Activated CD4-positive, alpha-beta T cell treated with anti-CD3 and anti-CD28 coated beads, Interleukin-2, amount 50 U/mL, for 4 hours (primary cell): ENCODE measurements at places on chromosomes 7 and 10.
A peak's percentile ranks its signal among the peaks of the same experiment; 100 is the strongest.

GRCh38 chr7:155731380-155731779 lies 80.9 kb downstream of the SHH start:
- no peak for DNase-seq

DNA sequence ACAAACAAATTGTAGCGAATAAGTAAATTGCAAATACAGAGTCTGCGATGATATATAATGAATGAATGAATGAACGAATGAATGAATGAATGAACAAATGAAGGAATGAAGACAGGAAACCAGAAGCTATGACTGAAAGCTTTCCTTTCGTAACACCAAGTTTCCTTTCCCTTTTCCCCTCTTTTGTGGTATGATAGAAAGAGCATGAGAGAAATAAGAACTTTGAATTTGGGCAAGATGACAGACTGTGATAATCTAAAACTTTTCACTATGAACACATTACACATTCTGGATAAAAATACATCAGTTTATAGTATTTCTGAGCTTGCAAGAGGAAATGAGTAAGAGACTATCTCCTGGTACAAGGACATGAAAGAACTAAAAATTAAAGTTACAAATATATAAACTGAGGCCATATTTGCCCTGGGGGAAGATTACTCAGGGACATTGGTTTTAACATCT lies 8.4 kb upstream of the UCN3 start:
- no peak for DNase-seq

- DNase-seq: no peak
Observed at GRCh38 chr10:35377050-35377728, 40.9 kb downstream of the CCNY start.

GRCh38 chr10:128416231-128416630 lies 290.0 kb upstream of the MKI67 start:
- no peak for DNase-seq

DNA sequence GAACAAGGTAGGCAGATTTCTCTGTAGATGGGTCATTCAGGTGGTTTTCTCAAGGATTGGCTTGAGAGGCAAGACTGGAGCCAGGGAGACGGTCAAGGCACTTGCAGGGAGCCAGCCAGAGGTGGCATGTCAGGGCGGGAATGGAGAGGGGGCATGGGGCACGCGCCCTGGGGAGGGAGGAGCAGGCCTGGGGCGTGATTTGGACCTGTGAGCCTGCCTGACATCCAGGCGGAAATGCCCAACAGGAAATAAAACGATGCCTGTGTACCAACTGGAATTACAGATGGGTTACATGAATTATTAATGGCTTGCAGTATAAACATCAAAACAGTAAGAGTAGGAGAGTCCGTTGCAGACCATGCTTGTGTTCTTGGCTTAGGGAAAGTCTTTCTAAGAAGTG lies 8.6 kb upstream of the SUN1 start:
- no peak for DNase-seq

- DNase-seq: no peak
Observed at GRCh38 chr10:75245354-75246250, 9.8 kb upstream of the COMTD1 start.

GRCh38 chr10:35359056-35359455 lies 22.7 kb downstream of the CCNY start:
- DNase-seq: no peak

- no peak for DNase-seq
Observed at GRCh38 chr10:117137031-117137910, 799 bp downstream of the VAX1 start.

DNA sequence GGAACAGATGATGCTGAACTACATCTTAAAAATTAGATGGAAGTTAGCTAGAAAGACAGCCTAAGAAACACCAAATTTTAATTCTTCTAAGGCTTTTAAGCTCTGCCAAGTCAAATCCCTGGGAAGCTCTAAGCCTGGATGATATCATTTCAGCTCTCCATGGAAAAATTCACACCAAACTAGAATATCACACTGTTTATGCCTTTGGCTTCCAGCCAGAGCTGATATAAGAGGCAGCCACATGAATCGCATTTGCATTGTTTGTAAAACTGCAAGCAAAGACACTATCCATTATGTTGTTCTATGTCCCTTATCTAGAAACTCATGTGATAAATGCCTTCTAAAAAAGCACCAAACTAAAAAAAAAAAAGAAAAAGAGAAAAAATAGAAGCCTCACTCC lies 430.4 kb downstream of the GRID1 start:
- no peak for DNase-seq

GRCh38 chr10:93482145-93482834 lies at the start of gene MYOF:
Gene MYOF (minus strand): TSS chr10:93482334. CDS start chr10:93482194, 140 bp downstream.
- peak; percentile 28 for DNase-seq

DNA sequence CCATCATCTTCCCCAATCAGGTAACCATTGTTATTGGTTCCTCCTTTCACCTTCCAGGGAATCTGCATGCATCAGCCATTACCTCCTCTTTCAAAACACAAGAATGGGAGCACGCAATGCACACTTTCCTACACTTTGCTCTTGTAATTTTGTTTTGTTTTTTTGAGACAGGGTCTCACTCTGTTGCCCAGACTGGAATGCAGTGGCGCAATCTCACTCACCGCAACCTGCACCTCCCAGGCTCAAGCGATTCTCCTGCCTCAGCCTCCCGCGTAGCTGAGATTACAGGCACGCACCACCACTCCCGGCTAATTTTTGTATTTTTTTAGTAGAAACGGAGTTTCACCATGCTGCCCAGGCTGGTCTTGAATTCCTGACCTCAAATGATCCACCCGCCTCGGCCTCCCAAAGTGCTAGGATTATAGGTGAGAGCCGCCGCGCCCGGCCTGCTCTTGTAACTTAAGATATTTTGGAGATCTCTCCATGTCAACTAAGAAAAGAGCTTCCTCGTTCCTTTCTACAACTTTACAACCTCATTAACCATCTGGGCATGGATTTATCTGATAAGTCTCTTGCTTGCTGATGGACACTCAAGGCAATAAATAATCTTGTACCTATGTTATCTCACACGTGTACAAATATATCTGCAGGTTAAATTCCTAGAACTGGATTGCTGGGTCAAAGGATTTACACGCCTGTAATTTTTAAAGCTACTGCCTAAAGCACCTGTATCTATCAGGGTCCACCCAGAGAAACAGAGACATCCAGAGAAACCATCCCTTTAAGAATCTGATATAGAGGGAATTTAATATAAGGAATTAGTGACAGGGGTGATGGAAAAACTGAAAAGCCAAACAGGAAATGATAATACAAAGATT lies 4.2 kb downstream of the CYTH3 start:
- DNase-seq: no peak

DNA sequence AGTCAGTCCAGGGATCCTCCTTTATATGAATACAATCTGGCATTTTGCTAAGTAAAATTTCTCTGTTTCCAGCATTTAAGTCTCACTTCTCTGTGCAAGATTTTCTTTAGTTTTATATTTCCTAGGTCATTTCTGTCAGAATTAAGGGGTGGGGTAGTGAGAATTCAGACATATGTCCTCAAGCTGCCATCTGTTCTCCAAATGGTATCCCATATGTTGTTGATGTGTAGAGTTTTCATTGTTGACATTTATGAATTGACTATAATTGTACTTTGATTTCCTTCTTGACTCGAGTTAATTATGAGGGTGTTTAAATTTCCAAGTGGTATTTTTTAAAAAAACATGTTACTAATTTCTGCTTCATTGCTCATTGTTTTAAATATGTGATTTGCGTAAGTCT lies 148.8 kb downstream of the NPSR1 start:
- DNase-seq: no peak

- DNase-seq: no peak
Observed at GRCh38 chr10:53489335-53490182, 717.0 kb upstream of the MBL2 start.

GRCh38 chr7:148537435-148537834 lies 53.1 kb upstream of the C7orf33 start:
- no peak for DNase-seq

DNA sequence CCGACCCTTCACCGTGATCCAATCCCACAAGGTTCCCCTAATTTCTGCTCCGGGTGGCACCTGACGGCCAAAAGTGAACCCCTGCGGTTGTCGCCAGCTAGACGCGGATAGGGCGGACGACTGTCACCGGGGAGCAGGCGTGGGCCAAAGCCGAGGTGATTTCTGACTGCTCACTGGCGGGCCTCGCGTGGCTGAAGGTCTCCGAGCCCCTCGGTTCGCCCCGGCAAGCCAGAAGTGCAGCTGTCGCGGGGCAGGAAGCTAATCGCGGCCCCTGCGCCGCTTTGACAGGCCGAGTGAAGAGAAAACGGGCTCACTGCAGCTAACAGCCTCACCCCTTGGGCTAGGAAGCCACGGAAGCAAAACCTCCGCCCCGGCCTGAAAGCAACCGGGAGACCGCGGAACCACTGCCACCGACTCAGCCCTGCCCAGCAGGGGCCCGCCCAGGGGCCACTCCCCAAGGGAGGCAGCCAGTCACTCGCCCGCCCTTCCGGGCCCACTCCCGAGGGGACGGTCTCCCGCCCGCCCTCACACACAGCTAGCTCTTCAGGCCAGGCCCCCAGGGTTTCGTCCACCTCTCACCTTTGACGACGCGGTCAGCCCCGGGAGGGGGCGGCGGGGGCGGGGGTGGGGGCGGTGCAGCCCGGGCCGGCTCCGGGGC lies 469 bp downstream of the PPP3CB start:
- DNase-seq: peak; percentile 75

DNA sequence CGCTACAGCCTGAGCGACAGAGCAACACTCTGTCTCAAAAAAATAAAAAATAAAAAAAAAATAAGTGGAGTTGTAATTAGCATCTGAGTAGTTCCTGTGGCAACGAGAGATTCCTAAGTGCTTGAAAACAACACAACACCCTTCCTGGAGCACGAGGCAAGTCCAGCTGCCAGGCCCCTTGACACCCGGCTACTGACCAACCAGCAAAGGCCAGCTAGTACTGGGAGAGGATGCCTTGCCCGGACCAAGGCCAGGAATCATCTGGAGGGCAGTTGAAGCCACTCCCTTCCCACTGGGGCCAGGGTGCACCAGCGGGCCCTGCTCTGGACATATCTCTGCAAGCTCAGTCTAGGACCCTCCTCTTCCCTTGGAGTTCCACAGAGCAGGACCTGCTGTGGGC lies 536 bp downstream of the C10orf105 start:
- no peak for DNase-seq

DNA sequence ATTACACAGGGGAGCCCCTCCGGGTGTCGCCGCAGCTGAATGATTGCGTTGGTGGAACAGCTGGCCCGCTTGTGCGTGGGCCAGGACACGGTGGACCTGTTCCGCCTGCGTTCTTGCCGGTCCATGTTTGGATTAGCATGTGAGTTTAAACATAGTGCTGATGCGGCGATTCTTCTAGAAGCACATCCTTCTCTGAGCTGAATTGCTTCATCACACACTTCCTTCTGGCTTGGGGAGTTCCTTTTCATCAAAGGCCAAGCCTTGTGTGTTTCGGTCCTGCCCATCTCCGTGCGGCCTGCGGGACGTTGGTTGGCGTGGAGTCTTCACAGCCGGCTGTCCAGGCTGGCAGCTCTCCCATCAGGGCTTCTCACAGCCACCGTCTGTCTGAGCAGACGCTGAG lies 45.5 kb upstream of the SLC29A4 start:
- no peak for DNase-seq

- DNase-seq: no peak
Observed at GRCh38 chr7:101733713-101734475, 83.5 kb upstream of the CUX1 start.

DNA sequence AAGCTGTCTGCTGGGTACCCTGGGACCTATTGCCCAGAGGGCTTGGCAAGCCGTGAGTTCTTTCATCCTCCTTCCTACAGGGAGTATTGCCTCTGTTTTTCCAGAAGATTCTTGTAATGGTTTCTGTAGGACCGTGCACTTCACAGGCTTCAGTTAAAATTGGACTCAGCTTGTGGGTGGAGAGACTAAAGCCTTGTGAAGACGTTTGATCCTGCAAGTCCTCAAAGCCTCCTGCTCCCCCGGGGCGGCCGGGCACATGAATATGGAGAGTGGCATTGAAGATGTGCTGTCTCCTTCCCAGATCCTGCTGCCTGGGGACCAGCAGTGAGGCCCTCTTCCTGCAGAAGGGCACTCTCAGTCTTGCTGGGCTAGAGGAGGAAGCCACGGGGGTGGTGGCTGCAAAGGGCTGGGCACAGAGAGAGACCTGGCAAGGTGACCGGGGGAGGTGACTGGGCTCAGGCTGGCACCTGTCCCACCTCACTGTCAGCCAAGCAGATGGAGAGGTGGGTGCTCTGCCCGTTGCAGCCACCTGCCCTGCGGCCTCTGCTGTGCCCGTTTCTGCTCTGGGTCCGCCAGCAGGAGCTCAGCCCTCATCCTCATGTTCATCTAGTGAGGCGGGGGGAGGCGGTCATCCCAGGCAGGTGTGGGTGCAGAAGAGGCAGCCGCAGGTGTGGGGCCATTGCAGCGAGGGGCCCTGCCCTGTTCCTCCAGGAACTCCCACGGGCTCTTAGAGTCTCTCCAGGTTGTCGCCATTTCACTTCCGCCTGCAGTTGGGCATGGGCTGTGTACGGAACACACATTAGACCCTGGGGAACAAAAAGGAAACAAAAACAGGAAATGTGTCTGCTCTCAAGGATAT lies 55.7 kb downstream of the TMEM209 start:
- DNase-seq: no peak

DNA sequence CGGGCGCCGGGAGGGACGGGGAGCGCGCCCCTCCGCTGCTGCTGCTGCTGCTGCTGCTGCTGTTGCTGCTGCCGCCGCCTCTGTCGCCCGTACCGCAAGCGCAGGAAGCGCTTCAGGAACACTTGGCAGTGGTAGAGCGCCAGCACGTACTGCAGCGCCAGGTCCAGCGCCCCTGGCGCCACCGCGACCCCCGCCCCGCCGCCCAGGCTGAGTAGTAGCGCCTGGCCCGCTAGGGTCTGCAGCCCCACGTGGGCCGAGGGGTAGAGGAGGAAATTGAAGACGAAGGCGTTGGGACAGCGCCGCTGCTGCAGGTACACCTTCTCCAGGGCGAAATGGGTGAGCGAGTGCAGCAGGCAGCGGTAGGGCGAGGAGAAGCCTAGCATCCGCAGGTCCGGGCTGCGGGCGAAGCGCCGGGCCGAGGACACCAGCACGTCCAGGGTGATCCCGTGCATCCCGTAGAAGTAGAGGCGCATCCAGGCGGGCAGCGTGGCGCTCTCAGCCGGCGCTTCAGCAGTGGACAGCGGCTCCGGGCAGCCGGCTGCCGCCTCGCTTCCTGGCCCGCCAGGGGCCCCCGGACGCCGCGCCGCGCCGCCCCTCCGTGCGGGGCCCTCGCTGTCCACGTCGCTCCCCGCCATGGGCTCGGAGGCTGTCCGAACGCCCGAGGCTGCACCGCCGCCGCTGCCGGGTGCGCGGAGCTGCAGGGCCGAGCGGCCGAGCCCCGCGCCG lies at the start of gene TMEM229A:
Gene TMEM229A, minus strand, starts transcription at position 699 of the 726 bp plus-strand sequence. Its CDS starts 64 bp downstream, at position 635.
- DNase-seq: no peak

GRCh38 chr10:98474628-98475027 lies 27.9 kb upstream of the HPS1 start:
- DNase-seq: no peak

- DNase-seq: no peak
Observed at GRCh38 chr7:37409461-37409860, 39.2 kb downstream of the ELMO1 start.

DNA sequence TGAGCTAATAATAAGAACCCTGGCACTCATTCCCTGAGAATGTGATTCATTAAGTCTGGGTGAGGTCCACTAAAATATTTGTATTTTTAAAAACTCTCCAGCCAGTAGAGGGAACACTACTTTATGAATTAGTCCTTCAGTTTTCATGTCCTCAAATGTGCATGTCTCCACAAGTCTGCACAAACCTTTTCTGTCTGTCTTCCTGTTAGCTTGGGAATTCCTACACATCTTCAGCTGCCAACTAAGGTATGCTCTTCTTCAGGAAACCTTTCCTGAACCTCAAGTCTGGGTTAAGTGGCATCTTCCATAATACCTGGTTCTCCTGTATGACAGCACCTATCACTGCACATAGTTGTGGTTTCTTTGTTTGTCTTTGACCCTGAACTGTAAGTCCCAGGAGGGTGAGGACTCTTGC lies 119.6 kb upstream of the MKX start:
- DNase-seq: no peak

GRCh38 chr10:71627230-71627939 lies 92.2 kb downstream of the C10orf105 start:
- no peak for DNase-seq
